ENCODE measurements at places on chromosomes 1 and 21. TPM values are rescaled to one million over a fixed set of nuclear protein-coding genes. Genes with fewer than 3 reads are reported as not detected.
A peak's percentile ranks its signal among the peaks of the same experiment; 100 is the strongest.

Gene SPATC1L
- 9.6 TPM for total RNA-seq

DNA sequence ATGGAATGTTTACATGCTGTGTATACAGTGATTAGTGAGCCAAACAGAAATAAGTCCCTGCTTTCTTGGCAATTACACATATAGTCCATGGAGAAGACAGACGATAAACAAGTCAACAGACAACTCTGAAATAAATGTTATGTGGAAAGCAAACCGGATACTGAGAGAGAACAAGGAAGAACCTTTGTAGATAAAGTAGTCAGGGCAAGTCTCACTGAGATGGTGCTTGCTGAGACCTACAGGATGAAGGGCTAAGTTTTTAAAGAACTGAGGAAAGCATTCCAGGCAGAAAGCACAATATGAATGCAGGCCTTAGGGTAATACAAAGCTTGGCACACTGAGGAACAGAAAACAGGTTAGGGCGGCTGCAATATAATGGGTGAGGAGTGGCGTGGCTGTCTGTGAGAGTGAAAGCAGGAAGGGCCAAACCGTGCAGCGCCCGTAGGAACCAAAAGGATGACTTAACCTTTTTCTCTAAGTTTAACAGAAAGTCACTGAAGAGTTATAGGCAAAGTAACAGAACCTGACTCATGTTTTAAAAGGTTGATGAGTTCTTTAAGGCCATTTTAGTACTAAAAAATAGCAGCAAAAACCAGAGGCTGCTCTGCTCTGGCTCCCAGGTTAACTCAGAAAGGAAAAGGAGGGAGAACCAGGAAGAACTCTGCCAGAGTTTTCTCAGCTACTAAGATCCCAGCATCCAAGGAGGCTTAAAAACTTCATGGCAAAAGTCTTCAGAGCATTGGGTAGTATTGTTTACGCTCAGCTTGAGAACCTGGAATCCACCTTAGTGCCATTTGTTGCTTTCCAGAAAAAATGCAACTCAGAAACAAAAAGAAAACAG, 8.7 kb upstream of the TTF2 start:
- no peak overlapping the region for H3K4me3 ChIP-seq
- H3K36me3 ChIP-seq, result no peaks in the 10 kb centered on the region
- no peak for DNase-seq
- no peaks in the 10 kb centered on the region for H3K4me1 ChIP-seq
- H3K27ac ChIP-seq, result no peak overlapping the region

GRCh38 chr1:81605023-81605422, 195.7 kb upstream of the ADGRL2 start:
- H3K27me3 ChIP-seq, result no peaks in the 10 kb centered on the region
- H3K4me3 ChIP-seq, result no peak overlapping the region
- no peak overlapping the region for H3K27ac ChIP-seq
- DNase-seq, result no peak
- H3K36me3 ChIP-seq, result no peaks in the 10 kb centered on the region

DNA sequence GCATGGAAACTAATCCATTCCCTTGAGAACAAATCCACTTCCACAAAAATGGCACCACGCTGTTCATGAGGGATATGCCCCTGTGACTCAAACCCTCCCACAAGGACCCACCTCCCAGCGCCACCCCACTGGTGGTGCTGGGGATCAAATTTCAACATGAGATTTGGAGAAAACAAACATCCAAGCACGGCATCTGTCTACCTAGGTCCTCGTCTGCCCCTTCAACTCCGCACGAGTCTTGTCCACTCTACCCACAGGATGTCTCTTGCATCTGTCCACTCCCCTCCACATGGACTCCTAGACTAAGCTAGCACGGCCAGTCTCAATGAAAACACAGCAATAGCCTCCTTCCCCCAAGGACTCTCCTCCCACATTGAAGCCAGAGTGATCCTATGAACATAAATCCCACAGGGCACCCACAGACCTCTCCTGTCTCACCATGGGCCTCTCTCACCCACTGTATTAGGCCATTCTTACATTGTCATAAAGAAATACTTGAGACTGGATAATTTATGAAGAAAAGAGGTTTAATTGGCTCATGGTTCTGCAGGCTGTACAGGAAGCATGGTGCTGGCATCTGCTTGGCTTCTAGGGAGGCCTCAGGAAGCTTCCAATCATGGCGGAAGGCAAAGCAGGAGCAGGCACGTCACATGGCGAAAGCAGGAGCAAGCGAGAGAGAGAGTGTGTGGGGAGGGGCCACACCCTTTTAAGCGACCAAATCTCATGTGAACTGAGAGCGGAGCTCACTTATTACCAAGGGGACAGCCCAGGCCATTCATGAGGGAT, 101.4 kb downstream of the TOMM20 start:
- no peak for DNase-seq
- no peaks in the 10 kb centered on the region for H3K4me1 ChIP-seq
- no peak overlapping the region for H3K4me3 ChIP-seq
- no peaks in the 10 kb centered on the region for H3K36me3 ChIP-seq
- H3K27me3 ChIP-seq, result no peaks in the 10 kb centered on the region
- H3K27ac ChIP-seq, result no peak overlapping the region

Gene OR2G6
- not detected for total RNA-seq

Gene SLC30A10
- total RNA-seq, result not detected

Gene PPM1J
- total RNA-seq, result 1.0 TPM

DNA sequence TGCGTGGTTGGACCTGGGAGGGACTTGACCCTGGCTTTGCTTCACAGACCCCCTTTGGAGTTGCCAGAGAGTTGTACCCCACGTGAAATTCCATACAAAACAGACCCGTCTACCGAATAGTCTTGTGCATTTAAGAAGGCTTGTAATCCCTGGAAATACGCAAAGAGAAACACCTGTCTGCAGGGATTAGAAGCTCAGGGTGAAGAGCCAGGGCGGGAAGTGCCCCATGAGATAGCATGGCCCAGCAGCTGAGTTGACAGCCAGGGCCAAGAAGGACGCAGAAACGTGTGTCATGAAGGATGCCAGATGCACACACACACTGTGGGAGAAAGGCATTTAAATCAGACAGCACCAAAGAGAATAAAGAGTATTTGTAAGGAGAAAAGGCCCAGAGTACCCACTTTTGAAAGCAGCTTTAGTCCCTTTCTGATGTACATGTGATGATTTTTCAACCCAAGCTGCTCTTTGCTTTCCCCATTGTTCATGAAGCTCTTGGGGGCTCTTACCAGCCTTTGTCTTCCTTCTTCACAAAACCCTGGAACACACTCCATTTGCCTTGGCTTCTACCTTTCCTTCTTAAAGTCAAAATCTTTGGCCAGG, 46.6 kb downstream of the PCP4 start:
- no peak overlapping the region for H3K27ac ChIP-seq
- H3K4me3 ChIP-seq, result no peak overlapping the region
- no peaks in the 10 kb centered on the region for H3K36me3 ChIP-seq
- H3K4me1 ChIP-seq, result no peaks in the 10 kb centered on the region
- DNase-seq, result no peak

- H3K36me3 ChIP-seq, result no peaks in the 10 kb centered on the region
- no peak overlapping the region for H3K27ac ChIP-seq
- no peaks in the 10 kb centered on the region for H3K4me1 ChIP-seq
- H3K27me3 ChIP-seq, result no peaks in the 10 kb centered on the region
Measured at GRCh38 chr1:222054416-222054815, 312.5 kb upstream of the DUSP10 start.

GRCh38 chr1:247337250-247337746, 5.6 kb upstream of the ZNF496 start:
- peaks cover 2% of the 10 kb centered on the region for H3K4me1 ChIP-seq
- no peaks in the 10 kb centered on the region for H3K36me3 ChIP-seq

DNA sequence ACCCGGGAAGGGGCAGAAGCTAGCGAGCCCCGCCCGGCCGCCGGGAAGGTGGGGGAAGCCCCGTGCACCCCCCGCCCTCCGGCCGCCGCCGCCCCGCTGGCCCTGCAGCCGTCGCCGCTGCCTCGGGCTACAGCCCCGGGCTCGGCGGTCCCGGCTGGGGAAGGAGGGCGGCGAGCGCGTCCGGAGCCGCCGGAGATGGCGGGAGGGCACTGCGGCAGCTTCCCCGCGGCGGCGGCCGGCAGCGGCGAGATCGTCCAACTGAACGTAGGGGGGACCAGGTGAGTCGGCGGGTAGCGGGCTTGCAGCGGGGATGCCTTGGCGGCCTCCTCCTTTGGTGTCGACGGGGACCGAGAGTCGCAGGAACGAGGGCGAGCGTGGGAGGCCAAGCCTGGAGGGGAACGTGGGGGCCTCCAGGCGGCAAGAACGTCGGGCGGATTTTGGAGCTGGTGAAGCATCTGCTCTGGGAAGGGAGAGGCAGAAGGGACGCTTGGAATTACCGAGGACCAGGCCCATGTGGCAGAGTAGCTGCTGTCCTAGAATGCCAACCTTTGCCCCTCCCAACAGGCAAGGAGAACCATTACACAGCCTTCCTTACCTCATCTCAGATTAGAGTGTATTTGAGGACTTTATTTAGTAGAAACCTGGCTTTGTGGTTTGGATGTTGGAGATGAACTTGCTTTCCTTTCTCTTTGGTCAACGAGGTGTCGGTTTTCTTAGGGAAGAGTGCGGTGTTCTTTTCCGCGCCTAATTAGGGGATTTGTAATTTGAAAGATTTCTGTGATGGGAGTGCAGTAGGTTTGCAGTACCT, 591 bp downstream of the KCTD3 start:
- H3K36me3 ChIP-seq, result no peaks in the 10 kb centered on the region
- no peaks in the 10 kb centered on the region for H3K27me3 ChIP-seq
- peak overlapping the region; percentile 85 for H3K27ac ChIP-seq
- peak overlapping the region; percentile 58 for H3K4me3 ChIP-seq
- H3K4me1 ChIP-seq, result peaks cover 2% of the 10 kb centered on the region

- H3K36me3 ChIP-seq, result no peaks in the 10 kb centered on the region
- no peak overlapping the region for H3K27ac ChIP-seq
- no peaks in the 10 kb centered on the region for H3K27me3 ChIP-seq
- no peak overlapping the region for H3K4me3 ChIP-seq
Measured at GRCh38 chr1:92511541-92511940, 24.8 kb upstream of the GFI1 start.

- H3K4me1 ChIP-seq, result no peaks in the 10 kb centered on the region
- no peak overlapping the region for H3K4me3 ChIP-seq
- no peaks in the 10 kb centered on the region for H3K27me3 ChIP-seq
- no peak overlapping the region for H3K27ac ChIP-seq
Measured at GRCh38 chr1:229949500-229949899, 117.5 kb upstream of the GALNT2 start.

DNA sequence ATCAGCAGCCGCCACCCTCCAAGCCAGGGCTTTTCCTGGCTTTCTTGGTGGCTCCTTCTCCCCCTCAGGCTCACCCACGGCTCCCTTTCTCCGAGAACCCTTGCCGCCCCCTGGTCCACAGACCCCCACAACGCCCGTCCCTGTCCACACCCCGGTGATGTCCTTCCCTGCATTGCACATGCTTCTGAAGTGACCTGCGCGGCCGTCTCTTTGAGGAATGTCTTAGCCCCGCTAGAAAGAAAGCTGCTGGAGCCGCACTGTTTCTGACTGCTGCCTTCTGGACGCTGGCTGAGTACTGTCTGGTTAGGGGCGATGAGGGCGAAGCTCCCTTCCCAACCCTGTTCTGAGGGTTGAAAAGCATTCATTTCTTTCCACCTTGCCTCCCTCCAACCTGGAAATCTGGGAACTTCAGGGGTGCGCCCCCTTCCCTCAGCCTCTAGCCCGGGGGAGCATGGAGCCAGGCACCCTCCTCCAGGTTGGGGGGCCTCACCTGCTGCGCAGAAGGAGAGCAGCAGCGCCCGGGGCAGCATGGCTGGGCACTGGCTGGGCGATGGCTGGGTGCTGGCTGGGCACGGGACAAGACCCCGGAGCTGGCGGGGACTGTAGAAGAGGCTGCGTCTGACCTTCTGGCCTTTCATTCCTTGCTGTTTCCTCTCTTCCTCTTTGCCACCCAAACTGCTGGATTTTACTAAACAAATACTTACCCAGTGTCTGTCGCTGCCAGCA, at the start of gene CLEC20A:
Gene CLEC20A (minus strand): TSS at position 555 of the 726 bp plus-strand sequence. CDS start 25 bp downstream, at position 530.
- H3K36me3 ChIP-seq, result no peaks in the 10 kb centered on the region
- no peak for DNase-seq
- no peaks in the 10 kb centered on the region for H3K27me3 ChIP-seq
- no peak within 1 kb of the TSS for H3K4me3 ChIP-seq
- H3K27ac ChIP-seq, result no peak within 1 kb of the TSS

Gene LRRC8B
- total RNA-seq, result 0.83 TPM

GRCh38 chr1:101086783-101087182, 61.2 kb upstream of the DPH5 start:
- H3K27ac ChIP-seq, result no peak overlapping the region
- no peaks in the 10 kb centered on the region for H3K27me3 ChIP-seq
- no peaks in the 10 kb centered on the region for H3K36me3 ChIP-seq
- no peaks in the 10 kb centered on the region for H3K4me1 ChIP-seq
- DNase-seq, result no peak
- no peak overlapping the region for H3K4me3 ChIP-seq

Gene ST6GALNAC5
- total RNA-seq, result 1.3 TPM
